ENCODE measurements at places on chromosomes 2 and 18. TPM values are rescaled to one million over a fixed set of nuclear protein-coding genes. Genes with fewer than 3 reads are reported as not detected.

Gene GPR45
- not detected for total RNA-seq

Gene COMMD1
- total RNA-seq: 45.9 TPM

DNA sequence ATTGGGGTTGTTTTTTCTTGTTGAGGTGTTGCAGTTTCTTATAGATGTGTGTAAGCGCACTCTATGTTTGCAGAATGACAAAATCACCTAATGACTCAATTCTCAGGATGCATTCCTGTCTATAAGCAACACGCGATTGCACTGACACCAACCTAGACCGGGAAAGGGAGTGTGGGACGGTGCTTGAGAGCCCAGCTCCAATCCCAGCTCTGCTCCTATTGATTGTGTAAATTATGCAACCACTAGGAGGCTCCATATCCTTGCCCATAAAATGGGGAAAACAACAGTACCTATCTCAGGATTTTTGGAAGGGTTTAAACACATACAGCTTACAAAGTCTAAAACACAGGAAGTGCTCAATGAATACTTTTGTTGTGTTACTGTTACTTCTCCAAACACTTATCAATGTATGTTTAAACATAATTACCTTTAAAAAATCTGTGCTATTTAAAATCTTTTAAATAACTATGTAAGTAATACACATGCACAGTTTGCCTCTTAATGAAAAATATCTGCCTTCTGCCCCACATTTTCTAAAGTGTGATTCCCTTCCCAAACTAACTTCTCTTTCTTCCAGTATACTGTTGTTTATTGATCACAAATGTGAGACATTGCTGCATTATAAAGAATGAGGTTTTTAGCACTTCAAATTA is 132.5 kb downstream of the SPHKAP start:
- peak; percentile 66 for DNase-seq

DNA sequence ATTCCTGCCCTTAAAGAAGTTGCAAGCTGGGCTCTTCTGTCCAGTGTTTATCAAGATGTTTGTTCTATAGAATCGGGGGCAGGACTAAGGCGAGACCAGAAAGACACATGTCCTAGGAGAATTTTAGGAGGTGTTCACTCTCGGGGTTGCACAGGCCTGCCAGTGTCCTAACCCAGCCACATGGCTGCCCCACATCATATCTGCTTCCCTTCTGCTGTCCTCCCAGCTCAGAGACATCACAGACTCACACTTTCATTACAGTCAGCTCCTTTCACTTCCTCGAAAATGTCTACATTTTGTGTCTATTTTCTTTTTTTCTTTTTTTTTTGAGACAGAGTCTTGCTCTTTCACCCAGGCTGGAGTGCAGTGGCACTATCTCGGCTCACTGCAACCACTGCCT is 10.7 kb upstream of the MRO start:
- no peak for DNase-seq

- no peak for DNase-seq
These were observed 13.5 kb upstream of the IGFBP2 start for GRCh38 chr2:216619411-216620393.

DNA sequence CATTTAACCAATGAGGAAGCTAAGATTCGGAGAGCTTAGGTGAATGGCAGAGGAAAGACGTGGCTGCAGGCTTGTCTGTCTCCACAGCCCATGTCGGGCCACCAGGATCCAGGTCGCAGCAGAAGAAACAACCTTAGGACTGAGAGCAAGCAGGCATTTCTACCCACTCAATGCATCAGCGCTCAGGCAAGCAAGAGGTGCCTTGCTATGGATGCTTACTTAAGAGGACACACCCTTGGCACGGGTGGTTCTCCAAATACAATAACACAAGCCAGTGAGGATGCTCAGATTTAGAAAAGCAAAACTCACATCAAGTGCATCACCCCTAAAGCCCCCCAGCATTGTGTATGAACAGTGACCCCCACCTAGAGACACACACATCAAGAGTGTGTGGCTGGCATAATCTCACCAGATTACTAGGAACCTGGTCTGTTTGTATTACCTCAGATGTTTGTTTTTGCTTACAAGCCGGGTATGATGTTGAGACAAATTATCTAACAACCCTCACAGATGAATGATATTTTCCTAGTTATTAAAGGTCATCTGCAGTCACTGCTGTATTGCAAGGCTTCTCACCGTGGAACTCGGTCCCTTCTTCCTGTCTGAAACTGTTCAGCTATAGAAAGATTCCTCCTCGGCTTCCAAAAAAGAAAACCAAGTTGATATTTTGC is 34.2 kb upstream of the NPAS2 start:
- DNase-seq: peak; percentile 11

- DNase-seq: peak; percentile 54
These were observed 1.4 kb downstream of the PSME4 start for GRCh38 chr2:53969285-53969967.

DNA sequence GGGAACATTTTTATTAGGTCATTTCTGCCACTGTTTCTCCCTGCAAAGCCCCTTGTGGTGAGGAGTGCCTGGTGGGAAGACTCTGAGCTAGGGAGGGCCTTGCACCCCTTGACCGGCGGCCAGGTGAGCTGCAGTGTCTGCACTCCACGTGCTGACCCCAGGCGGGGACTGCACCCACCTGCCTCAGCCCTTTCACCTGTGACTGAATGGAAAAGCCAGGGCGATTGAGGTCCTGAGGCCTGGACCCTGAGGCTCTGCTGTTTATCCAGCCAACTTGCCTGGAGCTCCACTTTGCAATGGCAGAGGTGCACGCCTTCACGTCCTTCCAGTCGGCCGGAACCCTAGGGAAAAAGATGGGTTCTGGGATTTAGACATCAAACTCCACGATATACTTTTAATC is 53.1 kb downstream of the TMEM18 start:
- no peak for DNase-seq

DNA sequence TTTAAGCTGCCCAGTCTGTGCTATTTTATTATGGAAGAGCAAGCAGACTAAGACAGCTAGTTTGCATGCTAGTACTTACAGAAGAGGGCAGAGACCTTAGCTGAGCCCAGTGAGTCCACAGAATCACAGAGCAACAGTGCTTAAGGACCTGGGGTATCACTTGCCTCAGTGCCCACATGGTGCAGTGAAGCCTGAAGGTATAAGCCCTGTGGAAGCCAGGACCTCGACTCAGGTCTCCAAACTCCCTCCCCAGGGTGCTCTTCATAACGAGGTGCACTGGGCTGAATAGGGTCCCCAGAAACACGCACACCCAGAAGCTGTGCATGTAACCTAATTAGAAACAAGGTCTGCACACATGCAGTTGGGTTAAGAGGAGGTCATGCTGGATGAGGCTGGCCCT is 718.1 kb downstream of the GALR1 start:
- no peak for DNase-seq

DNA sequence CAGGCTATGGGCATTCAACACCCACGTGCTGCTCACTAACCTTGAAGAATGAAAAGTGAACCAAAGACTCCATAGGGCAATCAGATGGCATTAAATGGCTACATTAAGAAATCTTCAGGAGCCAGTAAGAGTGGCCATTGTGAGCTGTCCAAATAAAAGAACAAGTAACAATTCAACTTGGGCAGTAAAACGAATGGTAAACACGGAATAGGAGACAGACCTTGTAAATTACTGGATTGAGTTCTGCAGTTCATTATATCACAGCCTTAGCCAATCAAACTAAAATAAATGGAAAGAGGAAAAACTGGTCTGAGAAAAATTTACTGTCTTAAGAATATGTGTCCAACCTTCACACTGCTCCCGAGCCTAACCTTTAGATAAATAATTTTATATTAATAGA is 306.5 kb upstream of the ZNF521 start:
- no peak for DNase-seq

DNA sequence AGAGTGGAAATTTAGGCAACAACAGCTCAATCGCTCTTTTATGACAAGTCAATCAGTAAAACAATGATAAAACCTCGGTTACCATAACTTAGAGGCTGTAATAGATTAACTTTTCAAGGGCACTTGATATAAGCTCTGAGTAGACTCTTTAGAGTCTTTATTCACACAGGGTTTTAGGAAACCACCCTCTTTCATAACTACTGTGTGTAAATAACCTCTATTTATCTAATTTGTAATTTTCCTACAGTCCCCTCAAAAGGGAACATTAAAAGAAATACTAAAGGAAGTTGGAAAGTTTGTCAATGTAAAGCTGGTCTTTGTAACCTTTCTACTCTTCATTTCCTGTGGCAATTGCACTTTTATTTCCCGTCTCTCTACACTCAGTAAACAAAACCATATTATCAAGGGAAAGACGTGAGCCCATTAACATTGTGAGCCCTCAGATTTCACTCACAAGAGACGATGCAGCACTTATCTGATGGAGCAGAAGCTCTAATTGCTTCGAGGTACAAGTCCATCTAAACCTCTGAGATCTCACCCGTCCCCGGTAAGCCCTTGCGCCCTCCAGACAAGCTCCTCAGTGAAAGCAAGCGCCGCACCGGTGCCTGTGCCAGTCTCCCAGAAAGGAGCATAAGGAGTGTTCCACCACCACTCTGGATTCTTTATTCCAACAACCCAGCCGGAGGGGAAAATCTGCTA is 1.1 kb upstream of the HOXD1 start:
- DNase-seq: no peak

GRCh38 chr2:174939046-174939445 is 66.1 kb downstream of the CHN1 start:
- peak; percentile 82 for DNase-seq

- DNase-seq: no peak
These were observed 27.6 kb upstream of the SERPINB2 start for GRCh38 chr18:63859781-63860475.

GRCh38 chr2:112482309-112483041 is 519 bp downstream of the TTL start:
- peak; percentile 34 for DNase-seq

DNA sequence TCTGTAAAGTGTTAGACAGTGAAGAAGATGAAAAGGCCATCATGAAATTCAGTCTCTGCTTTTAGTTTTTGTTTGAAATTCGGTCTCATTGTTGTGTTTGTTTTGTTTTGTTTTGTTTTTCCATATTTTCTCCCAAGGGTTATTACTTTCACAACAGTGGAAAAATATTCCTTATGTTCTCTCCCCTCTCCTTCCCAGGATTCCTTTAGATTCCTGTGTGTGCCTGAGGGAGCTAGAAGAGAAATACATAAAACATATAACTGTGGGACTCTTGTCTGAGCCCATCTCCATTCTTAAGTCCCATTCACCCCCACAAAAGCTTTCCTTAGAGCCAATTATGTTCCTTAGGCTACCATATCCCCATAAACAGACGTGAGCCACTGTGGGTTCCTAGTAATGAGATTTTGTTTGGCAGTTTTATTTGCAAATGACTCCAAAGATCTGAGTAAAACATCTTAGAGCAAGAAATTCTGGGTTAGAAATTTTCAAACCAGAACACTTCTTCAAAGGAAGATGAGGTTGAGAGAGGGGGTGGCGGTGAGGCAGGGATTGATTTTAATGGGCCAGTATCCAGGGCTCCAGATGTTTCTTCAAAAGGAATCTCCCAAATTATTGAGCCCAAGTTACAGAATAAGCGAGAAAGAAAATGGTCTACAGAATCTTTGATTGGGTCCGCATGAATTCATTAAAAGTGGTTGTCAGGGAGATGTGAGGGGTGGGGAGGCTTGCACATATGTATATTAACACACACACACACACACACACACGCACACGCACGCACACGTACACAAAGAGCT is 157.8 kb upstream of the TNP1 start:
- no peak for DNase-seq

DNA sequence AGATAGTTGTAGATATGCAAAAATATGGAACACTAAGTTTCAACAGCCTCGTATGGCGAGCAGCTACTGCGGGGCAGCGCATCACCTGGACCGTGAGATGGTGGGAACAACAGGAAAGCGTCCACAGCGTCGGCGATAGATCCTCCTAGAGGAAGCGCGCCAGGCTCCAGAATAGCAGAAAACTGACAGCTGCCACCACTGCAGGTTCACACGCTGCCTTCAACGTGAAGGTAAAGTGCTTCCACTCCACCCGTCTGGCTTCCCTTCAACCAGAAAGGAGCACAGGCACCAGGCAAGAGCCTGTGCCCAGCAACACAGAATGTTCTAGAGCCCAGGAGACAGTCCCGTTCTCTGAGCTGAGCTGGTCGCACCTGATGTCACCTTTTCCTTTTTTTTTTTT is 20.0 kb downstream of the FBXO48 start:
- DNase-seq: no peak

GRCh38 chr2:45498661-45499550 is 112.2 kb downstream of the SRBD1 start:
- DNase-seq: no peak

GRCh38 chr2:221245045-221245444 is 327.1 kb downstream of the EPHA4 start:
- no peak for DNase-seq
